ENCODE measurements at places on chromosomes 16 and 17.

DNA sequence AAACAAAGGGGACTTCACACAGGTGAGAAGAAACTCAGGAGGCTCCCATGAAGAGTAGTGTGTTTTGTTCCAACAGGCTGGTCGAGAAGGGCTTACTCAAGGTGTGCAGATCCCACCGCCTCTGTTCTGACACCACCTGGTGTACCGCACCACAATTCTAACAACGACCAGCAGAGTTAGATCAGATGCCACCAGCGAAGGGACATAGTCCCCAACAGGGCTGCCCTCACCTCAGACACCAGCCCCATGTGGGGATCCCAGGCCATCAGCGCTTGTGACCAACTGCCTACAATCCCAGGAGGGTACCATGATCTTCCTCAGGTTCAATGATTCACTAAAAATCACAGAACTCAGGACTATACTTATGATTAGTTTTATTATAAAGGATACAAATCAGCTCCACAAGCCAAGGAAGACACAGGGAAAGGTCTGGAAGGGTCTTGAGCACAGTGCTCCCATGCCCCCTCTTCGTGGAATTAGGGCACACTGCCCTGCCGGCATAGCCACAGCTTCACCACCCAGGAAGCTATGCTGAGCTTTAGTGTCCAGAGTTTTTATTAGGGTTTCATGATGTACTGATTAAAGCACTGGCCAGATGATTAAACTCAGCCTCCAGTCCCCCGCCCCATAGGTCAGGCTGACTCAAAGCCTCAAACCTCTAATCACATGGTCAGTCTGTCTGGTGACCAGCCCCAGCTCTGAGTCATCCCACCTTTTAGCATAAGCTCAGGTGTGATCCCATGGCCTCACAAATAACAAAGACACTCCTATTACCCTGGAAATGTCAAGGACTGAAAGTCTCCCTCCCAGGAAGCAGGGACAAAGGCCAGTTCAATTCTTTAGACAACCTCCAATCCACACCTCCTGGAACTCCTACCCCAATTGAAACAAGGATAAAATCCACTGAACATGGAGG, 26.0 kb downstream of the TRIM25 start:
- no peak for DNase-seq

- no peak for DNase-seq
Observed at GRCh38 chr17:34024806-34025551, 230.1 kb upstream of the CCL2 start.

DNA sequence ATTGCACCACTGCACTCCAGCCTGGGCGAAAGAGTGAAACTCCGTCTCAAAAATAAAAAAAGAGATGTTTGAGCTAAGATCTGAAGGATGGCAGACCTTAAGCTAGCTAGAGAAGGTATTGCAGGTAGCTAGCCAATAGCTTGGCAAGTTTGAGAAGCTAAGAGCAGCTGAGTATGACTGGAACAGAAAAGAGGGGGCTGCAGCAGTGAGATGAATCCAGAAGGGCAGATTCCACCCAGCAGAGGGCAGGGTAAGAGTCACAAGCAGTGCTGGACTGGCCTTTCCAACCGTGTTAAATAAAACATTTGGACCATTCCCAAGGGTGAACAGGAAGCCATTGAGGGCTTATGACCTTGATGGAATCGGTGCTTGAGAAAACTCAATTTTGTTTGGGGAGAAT, 5.7 kb upstream of the PHAF1 start:
- DNase-seq, result no peak

DNA sequence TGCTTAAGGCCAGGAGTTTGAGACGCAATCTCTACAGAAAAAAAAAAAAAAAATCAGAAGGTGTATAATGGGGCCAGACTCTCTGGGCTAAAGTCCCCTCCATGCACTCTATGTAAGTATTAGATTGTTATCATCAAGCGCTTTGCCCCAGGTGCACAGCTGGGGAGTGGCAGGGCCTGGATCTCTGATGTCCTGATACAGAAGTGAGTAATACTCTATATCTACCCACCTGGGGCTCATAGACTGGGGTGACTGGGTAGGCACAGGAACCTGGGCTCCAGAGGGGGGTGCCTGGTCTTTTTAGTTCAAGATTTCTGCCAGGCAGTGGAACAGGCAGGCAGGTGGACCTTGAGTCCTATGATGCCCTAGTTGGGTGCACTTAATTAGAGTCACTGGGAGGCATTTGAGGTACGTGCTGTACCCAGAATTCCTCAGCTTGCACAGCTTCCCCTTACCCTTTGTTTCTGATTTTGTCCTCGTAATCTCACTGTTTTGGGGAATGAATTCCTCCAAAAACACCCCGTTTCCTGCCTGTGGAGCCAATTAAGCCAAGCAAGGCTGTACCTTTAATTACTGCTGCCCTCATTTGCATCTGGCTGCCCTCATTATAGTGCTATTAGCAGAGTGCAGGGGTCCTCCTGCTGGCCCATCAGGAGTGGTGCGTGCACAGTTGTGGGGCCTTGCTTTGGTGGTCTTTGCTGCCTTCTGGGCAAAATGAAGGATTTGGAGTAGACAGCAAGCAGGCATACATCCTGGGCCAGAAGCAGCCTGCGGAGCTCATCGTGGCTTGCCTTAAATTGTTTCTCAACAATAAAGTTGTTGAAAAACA, 239.0 kb downstream of the SNX29 start:
- no peak for DNase-seq

GRCh38 chr16:75385507-75386152, 47.7 kb downstream of the CFDP1 start:
- DNase-seq, result no peak

DNA sequence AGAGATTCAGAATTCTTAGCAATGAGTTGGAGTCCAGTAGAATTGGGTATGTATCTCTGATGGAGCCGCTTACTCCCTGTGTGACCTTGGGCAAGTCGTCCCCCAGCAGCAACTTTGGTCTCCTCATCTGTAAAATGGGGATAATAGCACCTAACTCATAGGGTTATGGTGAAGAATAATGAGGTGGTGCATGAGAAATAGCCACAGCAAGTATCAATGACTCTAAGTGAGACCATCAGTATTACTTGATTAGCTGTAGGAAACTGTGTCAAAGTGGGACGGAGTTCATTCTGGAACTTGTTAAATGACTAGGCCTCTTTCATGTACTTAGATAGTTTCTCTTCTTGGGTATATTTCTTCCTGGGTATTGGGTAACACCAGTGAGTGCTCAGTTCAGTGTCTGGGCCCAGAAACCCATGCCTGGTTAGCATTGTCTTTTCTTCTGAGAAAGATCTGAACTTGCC, 6.4 kb downstream of the PRKCB start:
- no peak for DNase-seq

DNA sequence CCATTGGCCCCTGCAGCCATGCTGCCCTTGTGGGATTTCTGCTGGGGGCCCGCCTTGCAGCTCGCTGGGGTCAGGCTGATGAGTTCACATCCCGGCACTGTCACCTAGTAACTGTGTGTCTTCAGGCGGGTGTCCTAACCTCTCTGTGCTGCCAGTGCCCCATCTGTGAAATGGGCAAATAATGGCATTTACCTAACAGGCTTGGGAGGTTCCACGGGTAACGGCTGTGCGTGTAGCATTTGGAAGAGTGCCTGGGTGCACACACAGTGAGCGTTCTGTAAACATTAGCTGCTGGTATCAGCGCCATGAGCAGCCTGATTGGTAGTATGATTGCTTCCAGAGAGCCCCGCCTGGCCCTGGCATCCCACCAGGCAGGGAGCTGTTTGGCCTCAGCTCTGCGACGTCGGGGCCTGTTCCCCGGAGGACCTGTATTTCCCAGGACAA, 167.3 kb upstream of the GSE1 start:
- no peak for DNase-seq

DNA sequence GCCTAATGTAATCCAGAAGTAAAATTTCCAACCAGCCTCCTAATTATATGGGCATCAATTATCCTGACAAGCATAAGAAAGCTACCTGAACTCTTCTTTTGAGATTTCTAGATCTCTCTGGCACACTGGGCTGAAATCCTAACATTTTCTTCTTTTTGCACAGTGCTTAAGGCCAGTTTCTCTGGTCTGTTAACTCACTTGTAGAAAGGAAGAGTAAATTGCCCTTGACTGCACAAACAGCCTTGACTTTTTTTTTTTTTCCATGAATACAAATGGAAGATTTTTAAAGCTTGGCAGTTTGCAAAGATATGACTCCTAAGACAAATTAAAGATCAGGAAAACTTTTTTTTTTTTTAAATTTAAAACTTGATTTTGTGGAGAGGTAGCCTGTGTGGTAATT, 291.2 kb upstream of the MON1B start:
- no peak for DNase-seq

- DNase-seq, result no peak
Observed at GRCh38 chr17:2962236-2962635, 101.2 kb downstream of the OR1D5 start.

DNA sequence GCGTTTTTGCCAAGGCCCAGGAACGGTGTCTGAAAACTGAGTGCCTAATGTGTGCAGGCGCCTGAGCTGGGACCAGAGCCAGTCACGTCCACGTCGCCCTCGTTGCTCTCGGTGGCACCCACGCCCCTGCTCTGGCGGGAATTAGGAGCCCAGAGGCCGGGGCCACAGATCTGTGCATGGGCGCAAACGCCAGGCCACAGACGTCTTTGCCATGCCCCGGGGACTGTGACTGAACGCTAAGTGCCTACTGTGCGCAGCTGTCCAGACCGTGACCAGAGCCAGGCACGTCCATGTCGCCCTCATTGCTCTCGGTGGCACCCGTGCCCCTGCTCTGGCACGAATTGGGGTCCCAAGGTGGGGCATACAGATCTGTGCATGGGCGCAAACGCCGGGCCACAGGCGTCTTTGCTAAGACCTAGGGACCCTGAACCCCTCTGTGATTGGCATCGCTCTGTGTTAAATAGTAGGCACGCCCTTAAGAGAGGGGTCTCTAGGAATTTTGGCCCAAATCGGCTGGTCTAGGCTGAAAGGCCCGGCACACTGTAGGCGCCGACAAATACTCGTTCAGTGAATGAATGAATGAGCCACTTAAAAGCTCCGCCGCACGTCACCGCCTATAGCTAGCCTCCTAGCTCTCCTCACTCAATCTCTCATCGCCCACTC, 827 bp upstream of the UBALD1 start:
- no peak for DNase-seq

- no peak for DNase-seq
Observed at GRCh38 chr17:2466931-2467330, 44.8 kb downstream of the METTL16 start.

DNA sequence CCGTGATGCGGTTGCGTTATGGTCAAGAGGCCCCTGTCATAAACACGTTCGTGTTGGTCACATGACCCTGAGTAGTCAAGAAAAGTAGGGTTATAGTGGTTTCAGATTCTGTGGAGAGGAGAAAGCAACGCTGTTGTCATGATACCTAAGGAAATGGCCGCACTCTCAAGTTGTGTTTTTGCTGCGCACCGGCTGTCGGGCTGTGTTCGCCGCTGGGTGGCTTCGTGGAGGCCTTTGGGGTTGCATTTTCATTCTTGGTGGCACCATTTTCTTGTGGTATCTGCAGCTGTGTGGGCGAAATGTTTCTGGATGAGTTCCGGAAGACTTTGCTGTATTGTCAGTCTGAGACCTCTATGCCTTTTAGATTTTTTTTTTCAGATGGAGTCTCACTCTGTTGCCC, 35.0 kb downstream of the DEF8 start:
- no peak for DNase-seq

GRCh38 chr17:19379361-19380065, 1.2 kb downstream of the MAPK7 start:
- DNase-seq, result no peak

- no peak for DNase-seq
Observed at GRCh38 chr16:84854759-84855158, 35.0 kb downstream of the CRISPLD2 start.

GRCh38 chr16:77496934-77497333, 62.1 kb upstream of the ADAMTS18 start:
- DNase-seq, result no peak

Data from stimulated activated CD8-positive, alpha-beta memory T cell treated with anti-CD3 and anti-CD28 coated beads, Interleukin-15, amount 100 ng/mL, for 4 hours (primary cell).